Muscle of arm (tissue), 14 donors: ENCODE measurements at places on chromosomes 1 and 21.

GRCh38 chr1:181317261-181317930 is 165.9 kb upstream of the CACNA1E start:
- no peak for DNase-seq

DNA sequence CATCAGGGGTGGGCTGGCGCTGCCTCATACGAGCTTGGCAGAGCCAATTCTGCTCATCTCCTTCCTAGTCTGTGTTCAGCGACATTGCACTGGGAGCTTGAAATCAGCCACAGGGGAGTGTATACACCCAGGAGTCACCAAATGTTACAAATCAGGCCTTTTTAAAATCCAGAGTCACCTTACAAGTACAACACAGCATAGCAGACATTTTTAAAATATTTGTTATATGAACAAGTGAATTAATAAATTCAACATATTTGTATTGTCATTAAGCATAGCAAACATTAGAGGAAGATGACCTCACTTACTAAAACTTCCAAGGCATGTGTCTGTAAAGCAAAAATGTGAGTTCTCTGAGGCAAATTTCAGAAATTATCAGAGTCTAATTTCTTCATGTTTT is 210.0 kb downstream of the HLX start:
- no peak for DNase-seq

GRCh38 chr1:78049396-78049795 is 3.6 kb downstream of the GIPC2 start:
- no peak for DNase-seq

DNA sequence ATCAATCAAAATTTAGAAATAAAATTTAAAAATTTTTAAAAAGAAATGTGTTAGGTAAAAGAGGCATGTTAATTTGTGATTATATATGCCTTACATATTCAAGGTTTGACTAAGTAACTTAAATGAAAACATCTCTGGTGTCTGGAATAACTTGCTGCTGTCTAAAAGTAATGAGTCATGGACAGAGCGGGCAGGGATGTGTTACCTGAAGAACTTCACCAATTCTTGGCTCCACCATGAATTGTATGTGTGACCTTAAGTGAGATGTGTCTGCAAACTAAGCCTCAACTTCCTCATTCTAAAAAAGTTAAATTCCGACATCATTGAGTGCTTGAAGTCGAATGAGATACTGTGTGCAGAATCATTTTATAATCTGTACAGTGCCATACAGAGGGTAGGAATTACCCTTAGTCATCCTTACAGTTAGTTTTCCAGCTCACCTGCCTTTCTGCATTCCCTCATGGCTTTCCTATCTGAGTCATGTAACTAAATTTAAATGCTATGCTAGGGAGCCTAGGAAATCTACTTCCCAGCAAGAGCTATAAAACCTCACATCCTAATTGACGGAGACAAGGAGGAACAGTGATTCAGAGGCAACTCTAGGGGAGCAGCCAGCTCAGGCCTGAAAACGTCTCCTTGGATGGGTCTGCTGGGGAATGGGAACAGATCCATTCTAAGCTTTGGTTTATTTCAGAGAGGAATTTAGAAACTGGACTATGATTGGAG is 100.7 kb upstream of the TSPAN2 start:
- DNase-seq, result peak; percentile 61

- DNase-seq, result no peak
Measured at GRCh38 chr1:194846488-194846887, 1660.1 kb upstream of the B3GALT2 start.

GRCh38 chr21:29682800-29683199 is 257.0 kb downstream of the GRIK1 start:
- DNase-seq, result no peak

GRCh38 chr1:14443164-14443787 is 155.2 kb upstream of the KAZN start:
- DNase-seq, result no peak

GRCh38 chr1:88935522-88936222 is 44.3 kb upstream of the GTF2B start:
- DNase-seq, result peak; percentile 26

- DNase-seq, result no peak
Measured at GRCh38 chr1:158179301-158180041, 1.2 kb upstream of the CD1D start.

DNA sequence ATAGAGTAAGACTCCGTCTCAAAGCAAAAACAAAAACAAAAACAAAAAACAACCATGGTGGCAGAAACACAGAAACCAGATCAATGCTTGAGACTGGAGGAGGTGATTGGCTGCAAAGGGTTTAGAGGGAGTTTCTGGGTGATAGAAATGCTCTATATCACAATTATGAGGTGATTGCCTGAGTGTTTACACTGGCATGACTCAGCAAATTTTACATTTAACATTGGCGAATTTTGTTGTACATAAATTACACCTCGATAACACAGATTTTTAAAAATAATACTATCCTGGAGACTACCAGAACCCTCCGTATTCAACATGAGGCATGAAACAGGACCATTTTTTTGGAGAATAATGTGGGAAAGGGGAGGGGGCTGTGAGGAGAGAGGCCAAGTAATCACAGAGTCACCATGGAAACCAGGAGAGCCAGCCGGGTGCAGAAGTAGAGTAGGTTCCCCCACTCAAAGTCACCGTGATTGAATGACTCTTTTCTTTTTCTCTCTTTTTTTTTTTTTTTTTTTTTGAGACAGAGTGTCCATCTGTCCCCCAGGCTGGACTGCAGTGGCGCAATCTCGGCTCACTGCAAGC is 24.3 kb downstream of the HEYL start:
- DNase-seq, result no peak

GRCh38 chr1:167515893-167516321 is 2.4 kb downstream of the CD247 start:
- no peak for DNase-seq

- DNase-seq, result no peak
Measured at GRCh38 chr1:6491966-6492365, 499 bp upstream of the PLEKHG5 start.

GRCh38 chr1:53395671-53396215 is 63.5 kb upstream of the DMRTB1 start:
- DNase-seq, result no peak

GRCh38 chr1:9248341-9249262 is 14.0 kb downstream of the H6PD start:
- no peak for DNase-seq

DNA sequence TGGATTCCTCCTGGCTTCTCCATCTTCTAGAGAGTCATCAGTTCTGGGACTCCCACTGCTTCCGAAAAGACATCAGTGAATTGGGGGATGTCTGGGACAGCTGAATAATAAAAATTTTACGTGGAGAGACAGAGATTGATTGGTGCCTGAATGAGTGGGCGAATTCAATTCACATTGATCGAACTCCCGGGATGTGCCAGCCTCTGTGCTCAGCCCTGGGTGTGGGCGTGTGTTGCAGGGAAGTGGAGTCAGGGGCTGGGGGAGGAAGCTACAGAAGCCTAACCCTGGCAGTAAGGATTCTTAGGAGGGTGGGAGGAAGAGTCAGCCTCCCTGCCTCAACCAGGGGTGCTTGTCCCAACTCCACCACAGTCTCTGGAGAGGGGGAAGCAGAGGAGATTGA is 18.0 kb upstream of the STUM start:
- no peak for DNase-seq

DNA sequence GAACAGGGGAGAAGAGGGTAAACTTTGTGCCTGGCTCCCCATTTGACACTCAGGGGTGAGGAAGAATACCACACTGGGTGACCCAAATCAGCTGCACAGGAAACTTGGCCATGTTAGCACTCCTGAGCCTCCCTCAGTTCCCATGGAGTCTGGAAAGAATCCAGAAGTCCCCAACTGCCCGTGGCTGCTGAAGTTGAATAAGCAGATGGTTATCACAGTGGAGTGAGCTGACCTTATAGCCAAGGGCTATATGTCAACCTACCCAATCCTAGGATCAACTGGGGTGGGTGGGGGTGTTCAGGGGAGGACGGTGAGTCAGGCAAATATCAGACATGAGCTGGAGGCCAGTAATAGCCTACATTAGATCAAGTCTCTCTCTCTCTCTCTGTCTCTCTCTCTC is 20.4 kb downstream of the KCNH1 start:
- DNase-seq, result no peak

GRCh38 chr1:246533371-246533905 is 26.4 kb upstream of the SMYD3 start:
- no peak for DNase-seq

GRCh38 chr21:32516756-32517649 is 68.3 kb downstream of the TCP10L start:
- DNase-seq, result no peak

GRCh38 chr1:56190806-56191365 is 388.5 kb downstream of the PLPP3 start:
- DNase-seq, result no peak

DNA sequence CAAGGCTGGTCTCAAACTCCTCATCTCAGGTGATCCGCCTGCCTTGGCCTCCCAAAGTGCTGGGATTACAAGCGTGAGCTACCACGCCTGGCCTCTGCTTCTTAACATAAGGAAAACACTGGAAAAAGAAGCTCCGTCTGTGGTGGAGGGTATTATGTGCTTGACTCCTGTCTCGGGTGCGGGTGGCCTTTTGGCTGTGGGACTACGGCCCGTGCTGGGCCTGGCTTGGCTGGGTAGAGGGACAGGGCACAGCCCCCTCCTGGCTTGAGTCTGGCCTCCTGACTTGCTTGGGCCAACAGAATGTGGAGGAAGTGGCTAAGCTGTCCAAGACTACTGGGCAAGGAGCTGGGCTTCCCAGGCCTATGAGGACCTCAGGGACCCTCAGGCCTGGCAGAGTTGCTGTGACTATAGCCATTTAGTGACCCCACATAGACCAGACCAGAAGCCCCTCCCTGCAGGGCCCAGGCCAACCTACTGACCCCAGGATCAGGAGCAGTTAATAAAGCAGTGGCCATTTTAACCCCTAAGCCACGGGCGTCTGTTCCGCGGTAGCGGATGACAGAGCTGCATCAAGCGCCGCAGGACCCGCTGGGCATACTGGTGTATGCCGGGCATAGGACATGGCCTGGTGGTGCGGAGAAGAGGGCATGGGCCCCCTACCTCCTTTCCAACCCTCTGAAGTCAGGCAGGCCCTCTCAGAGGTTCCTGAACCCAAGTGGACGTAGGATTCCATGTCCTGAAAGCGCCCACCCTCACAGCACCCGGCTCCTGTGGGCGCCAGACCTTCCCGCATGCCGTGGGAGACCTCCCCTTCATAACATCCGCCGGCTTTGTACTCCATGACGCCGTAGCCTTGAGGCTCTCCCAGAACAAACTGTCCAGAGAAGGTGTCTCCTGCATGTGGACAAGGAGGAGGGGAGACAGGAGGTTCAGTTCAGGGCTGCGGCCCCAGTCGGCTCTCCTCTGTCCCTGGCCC is 4.4 kb downstream of the MORN1 start:
- DNase-seq, result no peak

- no peak for DNase-seq
Measured at GRCh38 chr1:208216062-208216461, 28.1 kb downstream of the PLXNA2 start.

GRCh38 chr1:116476321-116476720 is 94.5 kb downstream of the CD58 start:
- no peak for DNase-seq

DNA sequence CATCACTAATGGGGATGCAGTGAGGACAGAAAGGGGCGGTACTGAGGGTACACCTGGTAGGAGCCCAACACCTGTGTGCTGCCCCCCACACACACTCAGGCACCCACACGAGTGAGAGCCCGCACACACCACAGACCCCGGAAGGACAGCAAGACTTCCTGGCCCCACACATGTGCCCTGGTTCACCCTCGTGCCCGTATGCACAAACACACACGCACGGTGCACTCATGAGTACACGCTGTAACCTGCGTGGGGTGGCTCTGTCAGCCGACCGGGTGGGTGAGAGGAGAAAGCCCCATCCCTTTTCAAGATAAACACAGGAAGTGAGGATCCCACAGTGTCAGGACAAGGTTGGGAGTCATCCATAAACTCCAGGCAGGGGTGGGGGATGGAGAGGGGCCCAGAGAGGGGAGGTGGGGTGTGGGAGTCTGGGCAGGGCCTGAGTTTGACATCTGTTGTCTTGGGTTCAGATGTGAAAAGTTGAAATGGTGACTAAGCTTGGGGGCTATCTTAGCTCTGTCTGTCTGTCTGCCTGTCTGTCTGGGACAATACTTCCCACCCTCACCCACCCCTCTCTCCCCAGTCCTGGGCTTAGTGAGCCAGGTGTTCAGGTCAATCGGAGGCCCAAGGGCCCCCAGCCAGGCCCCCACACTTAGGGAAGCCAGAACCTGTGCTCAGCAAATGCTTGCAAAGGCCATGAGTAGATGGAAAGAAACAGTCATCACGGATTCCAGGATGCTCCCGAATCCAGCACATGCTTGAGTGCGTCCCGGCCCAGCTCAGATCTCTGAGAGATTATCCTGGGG is 119.8 kb upstream of the ZBTB40 start:
- no peak for DNase-seq

- no peak for DNase-seq
Measured at GRCh38 chr1:79551321-79551720, 544.8 kb upstream of the ADGRL4 start.

DNA sequence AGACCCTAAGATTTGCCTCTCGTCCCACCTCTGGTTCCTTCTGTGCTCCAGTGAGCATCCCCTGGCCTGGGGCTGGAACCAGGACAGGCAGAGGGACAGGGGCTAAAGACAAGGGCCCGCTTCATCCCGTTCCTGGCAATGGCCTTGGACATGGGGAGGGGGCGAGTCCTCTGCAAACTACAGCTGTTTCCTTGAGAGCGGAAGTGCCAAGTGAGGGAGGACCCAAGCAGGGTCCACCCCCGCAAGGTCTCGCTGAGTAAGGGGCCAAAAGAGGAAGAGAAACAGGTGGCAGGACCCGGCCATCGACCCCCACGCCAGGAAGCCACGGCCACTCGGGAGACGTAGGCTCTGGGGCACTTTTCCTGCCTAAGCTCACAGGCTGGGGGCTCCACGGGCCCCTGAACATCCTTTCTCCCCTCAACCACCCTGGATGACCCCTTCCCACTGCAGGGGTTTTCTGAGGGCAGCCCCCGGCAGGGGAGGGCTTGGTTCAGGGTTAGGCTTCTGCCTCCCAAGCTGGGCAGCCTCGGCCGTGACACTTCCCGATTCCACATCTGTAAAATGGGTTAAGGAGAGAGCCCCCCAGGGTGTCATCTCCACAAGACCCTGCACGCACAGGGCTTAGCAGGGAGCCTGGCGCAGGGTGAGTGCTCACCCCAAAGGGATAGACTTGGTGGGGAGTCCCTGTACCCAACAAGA is 17.9 kb upstream of the PLEKHG5 start:
- no peak for DNase-seq

DNA sequence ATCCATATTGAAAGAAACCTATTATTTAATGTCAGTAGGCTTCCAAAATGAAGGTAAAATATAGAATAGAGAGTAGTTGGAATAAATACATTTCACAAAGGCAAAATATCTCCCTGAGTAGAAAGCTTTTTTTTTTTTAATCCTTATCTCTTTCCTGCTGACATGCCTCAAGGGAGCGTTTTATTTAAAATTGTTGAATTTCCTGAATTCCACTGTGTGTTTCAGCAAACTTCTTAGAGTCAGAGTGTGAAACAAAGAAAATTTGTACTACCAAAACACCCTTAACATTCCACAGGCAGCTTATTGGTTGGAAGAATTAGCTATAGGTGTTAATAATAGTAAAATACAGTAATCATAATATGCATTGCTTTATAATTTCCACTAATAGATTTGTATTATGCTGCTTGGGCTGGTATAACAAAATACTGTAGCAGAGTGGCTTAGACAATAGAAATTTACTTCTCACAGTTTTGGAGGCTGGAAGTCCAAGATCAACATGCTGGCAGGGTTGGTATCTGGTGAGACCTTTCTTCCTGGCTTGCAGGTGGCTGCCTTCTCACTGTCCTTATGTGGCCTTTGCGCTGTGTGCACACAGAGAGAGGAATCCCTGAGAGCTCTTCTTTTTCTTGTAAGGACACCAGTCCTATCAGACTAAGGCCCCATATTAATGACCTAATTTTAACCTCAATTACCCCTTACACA is 468.4 kb upstream of the C1orf87 start:
- no peak for DNase-seq
